ENCODE measurements at places on chromosomes 12 and 14.

- DNase-seq, result peak; percentile 56
Observed at GRCh38 chr12:124847113-124848074, 16.3 kb downstream of the SCARB1 start.

DNA sequence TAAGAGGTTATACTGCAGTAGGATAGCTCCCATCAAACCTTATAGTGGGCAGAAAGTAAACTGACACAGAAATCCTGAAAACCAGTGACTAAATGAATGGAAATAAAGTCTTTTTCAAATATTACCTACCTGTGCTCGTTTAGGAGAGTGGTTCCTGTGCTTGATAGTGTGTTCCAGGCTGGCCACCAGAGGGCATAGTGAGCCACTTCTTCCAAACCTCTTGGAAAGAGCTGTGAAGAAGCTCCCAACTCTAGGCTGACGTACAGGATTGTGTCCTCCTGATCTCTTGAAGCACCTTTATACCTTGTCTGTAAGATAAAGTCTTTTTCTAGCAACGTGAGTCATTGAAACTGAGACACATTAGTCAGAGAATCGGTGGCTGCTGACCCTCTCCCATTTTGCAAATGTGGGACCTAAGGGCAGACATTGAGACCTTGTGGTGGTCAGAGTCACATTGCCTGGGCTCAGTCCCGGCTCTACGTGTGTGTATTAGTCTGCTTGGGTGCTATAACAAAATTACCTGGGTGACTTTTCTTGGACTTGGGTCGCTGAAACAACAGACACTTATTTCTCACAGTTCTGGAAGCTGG, 17.6 kb downstream of the TDP1 start:
- DNase-seq, result peak; percentile 77

DNA sequence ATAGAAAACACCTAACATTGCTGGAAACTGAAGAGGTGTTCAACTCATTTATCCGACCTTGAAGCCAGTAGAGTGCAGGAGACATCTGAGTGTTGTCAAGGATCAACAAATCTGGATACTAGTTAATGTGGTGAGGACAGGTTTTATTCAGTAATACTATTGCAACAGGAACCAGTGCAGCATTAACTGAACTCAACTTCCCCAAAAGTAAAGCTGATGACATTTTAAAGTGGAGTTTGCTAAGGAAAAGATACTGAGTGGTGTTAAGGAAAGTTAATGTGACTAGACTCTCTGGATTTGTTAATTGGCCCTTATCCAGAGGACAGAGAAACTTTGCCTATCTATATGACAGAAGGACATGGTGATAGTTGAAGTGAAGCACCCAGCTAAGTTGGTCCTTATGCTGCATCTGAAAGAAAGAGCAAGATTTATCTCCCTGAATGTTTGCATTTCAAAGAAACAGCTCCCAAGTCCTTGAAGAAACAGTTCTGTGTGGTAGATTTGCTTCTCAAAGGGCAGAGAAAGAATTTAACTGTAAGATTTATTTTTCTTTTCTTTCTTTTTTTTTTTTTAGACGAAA, 1.2 kb upstream of the CLEC7A start:
- no peak for DNase-seq

DNA sequence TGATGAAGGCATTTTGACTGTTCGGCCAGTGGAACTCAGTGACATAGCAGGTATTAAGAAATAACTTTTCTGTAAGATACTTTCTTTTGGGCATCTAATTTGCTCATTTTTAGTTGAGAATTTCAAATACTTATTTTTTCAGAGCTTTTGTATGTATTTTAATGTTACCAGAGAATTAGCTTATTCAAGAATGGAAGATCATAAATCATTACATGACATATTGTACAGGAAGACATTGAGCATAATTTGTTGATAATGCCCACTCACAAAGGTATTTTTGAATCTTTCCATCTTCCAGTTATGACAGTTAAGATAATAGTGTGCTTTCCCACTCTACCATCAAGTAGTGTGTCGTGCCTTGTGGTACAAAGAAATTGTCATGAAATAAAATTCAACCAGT, 36.5 kb downstream of the TMEM117 start:
- no peak for DNase-seq

DNA sequence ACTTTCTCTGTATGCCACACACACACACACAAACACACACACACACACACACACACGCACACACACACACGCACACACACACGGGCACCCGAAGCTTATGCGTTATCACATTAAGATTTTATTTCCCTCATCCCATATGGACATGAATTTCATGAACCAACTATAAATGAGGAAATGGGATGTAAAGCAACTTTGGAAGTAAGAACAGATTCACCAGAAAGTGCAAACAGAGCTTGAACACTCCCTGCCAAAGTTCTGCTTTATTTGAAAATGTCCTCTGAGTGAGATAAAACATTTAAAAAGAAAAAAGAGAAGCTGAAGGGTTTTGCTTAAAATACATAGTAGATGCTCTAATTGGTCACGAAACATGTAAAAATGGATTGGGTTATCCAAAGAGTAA, 90.4 kb upstream of the OTX2 start:
- no peak for DNase-seq

DNA sequence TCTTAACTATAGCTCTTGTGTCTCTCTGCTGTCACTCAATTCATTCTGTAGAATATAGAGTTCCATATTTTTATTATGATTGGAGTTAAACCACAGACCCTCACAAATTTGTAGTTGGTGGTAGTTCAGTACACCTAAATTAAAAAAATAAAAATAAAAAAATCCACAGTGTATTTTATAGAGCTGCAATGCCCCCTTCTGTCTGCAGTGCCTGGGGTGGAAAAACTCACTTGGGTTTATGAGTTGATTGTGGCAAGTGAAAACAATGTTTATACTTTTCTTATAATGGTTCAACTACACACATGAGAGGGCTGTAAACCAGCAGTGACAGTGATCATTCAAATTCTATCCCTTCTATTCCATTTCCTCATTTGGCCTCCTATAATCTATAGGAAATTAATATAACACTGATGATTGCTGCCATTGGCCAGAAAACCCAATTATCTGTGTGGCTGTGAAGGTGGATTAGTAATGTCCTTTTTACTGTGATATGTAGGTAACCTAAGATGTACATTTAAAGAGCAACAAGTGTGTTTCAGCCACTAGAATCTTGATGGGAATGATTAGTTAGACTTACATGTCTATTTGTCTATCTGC, 166.9 kb upstream of the LRIG3 start:
- peak; percentile 37 for DNase-seq

DNA sequence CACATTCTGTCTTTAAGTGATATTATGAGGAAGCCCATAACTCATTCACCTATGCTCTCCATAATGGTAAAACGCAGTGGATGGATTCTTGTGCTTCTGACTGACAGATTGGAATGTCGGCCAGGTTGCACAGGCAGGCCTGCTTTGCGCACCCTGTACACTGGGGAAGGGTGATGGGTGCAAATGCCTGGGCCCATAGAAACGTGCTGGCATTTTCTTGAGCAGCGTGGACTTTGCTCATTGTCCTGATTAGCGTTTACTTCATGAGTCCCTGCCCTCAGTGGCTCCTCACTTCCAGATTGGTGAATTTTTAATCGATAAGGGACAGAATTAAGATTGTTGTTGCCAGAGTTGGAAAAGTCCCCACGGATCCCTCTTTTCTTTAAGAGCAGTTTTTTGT, 80.9 kb upstream of the TRAF3 start:
- DNase-seq, result no peak

DNA sequence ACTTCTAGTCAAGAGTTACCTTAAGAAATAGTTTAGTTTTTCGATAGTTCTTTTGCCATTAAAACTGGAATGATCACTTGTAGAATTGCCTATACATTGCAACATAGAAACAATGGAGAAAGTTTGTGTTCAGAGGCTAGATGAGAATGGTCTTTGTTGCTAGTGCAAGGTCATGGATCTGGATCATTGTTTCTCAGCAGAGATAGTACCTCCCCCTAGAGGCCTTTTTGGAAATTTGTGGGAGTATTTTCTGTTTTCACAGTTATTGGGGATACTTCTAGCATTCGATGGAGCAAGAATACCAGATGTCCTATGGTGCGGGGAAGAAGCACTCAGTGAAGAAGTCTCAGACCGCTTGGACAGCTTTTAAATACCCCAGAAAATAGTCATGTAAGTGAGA, 138.8 kb upstream of the HMGA2 start:
- DNase-seq, result peak; percentile 55

All from fibroblast of villous mesenchyme (primary cell).